ENCODE measurements at places on chromosomes 1 and 21.
A peak's percentile ranks its signal among the peaks of the same experiment; 100 is the strongest.

DNA sequence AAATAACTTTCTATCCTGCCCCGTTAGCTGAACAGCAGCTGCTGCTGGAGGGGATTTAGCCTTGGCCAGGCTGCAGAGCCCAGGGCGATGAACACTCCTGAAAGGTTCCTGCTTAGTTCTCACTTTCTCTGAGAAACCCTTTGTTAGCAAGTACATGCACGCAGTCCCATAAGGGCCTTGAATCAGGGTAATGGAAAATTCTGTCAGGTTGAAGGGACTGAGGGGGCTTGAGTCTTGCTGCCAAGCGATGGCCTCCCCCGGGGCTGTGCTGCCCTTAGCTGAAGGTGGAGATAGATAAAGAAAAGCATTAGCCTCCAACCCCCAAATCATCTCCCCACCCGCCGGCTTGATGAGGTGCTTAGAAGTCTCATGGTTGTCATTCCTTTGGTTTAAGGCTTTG is 7.9 kb downstream of the GJA5 start:
- no peak for DNase-seq

DNA sequence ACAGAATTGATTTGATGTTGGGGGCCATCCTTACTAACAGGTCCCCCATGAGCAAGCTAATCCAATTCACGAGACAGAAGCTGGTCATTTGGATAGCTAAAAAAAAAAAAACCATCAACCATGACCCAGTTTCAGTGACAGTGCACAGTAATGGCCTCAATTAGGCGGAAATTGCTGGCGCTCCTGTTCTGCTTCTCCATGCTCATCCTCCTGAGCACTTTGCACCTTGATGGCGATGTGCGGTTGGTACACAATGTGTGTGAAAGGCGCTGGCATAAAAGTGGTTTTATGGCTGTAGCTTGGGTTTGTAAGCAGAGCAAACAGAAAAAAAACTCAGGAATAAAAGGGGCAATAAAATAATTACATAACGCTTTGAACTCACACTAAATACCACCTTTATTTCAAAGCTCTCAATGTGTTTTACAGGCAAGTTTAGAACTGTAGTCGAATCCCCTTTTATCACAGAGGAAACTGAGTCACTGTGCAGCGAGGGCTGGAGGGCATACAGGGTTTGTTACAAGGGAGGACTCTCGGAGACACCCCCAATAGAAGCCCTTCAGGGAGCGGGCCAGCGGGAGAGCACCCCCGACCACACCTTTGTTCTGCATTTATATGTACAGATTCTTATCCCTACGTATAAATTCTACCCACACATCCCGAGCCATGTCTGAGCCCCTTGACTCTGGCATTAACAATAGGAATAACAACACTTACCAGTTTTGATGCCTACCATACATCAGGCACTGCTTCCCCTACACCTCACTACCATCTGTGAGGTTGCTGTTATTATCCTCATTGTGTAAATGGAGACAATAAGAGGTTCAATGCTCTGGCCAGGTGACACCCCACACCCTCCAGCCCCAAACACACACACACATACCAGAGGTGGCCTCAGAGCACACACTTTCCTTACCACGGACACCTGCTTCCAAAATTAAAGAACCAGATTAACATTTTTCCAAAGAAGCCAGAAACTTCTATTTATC is 213.5 kb upstream of the IRF2BP2 start:
- no peak for DNase-seq

DNA sequence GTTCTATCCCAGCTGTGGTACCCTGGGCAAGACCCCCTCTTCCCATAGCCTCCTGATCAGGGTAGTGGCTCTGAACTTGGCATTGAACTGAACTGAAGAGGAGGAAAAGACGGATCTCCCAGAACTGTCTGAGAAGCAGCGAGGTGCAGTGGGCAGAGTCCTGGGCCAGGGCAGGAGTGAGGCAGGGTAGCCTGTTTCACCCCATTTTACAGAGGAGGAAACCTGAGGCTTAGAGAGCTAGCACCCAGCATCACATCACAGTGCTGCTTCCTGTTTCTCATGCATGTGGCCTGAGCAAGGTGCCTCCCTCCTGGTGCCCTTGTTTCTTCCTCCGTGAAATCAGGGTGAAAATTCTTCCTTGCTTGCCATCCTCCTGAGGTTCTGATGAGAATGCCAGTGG is 17.1 kb downstream of the ZNF362 start:
- DNase-seq, result no peak

GRCh38 chr21:35664683-35665082 is 395.6 kb downstream of the SETD4 start:
- no peak for DNase-seq

DNA sequence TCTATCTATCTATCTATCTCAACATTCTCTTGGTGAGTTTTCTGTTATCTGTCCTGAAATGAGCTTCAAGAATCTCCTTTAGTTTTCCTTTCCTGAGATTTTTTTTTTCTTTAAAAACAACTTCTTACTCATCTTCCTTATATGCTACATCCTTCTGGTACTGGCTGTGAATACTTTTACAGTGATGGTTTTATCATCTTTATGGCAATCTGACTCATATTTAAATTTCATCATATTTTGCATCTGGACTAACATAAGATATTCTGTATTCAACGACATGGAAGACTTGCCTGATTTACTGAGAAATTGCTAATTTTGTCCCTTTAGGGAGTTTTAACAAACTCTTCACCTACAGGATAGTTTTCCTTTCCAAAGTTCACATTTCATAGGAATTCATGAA is 33.0 kb downstream of the PDE4B start:
- no peak for DNase-seq

DNA sequence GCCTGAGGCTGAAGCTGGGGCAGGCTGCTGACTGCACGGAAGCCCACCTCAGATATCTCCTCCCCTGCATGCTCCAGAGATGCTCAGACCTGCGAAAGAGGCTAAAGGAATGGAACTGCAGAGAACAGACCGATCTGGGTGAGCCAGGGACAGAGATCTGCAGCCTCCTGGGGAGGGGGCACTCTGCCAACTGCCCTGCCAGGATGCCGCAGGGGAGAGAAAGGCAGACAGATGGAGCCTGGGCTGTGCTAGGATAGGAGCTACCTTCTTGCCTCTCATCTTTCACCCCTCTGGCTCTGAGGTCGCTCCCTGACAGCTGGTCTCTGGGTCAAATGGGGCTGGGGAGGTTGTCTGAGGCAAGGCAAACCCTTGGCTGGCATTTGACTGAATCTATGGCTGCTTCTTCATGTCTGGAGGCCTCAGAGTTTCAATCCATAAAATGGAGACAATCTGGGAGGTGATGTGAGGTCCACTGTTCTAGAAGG is 238.2 kb downstream of the GRIK3 start:
- no peak for DNase-seq

DNA sequence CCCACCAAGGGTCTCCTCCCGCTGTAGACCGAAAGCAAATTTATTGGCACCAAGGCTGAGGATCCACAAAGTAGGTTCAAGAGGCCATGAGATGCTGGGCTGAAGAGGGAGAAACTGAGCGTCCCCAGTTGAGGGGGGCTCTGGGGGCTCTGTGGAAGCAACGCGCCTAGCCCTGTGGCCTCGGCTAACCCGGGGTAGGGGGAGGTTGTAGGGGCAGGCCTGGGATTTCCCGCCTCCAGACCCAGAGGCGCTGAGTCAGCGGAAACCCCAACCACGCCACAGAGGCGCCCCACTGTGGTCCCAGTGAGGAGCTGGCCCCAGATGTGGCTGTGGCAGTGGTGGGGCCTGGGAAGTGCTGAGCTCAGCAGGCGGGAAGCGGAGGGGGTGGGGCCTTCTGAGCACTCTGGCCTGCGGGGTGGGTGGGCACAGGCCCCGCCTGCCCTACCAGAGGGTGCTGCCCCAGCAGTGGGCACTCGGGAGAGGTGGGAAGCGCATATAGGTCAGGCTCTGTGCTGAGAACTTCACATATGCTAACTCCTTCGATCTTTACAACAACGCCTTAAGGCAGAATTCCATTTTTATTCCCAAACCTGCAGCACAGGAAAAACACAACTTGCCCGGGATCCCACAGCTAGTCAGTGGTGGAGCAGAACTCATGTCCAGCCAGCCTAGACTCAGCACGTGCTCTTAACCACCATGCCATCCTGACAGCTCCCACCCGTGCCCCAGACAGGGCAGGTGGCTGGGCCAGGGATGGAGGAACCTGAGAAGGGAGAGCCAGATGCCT is 1.5 kb upstream of the COL16A1 start:
- DNase-seq, result no peak

DNA sequence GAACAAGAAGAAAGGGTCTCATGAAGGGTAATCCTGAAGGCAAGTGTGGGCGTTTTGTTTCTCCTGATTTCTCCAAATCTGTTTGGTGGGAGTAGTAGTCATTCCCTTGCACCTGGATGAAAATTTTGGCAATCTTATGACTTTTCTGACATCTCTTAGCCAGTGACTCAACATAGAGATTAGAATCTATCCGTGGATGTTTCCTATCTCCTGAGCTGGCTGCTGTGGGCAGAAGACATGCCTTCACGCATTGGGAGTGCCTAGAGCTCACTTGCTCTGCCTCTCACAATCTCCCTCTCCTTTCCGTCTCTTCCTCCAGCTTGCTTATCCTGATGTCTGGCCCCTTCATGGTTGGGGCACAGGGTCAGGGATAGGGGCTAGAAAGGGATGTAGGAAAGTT is 174.2 kb upstream of the NFIA start:
- DNase-seq, result no peak

GRCh38 chr1:44284184-44284583 is 70.9 kb downstream of the ERI3 start:
- no peak for DNase-seq

DNA sequence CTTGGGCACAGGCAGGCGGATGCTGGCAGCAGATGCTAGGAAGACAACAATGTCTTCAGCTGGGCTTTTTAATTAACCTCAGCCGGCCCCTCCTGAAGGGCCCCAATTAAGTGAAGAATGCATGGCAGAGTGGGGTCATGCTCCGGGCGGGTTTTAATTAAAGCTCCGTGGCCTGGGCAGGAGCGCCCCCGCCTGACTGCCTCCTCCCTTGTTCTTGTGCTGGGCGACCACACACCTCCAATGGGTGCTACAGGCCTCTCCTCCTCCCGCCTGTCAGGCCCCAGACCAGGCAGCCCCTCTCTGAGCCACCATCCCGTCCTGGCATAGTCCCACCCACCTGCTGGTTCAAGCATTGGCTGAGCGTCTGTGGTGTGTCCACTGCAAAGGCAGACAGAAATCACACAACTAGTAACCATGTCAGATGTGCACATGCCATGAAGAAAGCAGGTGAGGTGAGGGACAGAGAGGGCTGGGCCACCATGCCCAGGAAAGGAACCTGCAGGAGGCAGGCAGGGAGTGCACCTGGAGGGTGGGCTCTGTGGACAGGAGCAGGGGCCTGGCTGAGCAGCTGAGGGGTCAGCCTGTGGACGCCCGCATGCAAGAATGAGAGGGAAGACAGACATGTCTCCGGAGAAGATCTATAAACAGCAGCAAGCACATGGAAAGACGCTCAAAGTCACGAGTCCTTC is 8.5 kb upstream of the ARF1 start:
- peak; percentile 39 for DNase-seq

- peak; percentile 82 for DNase-seq
Observed at GRCh38 chr1:231724876-231725647, 98.5 kb downstream of the DISC1 start.

DNA sequence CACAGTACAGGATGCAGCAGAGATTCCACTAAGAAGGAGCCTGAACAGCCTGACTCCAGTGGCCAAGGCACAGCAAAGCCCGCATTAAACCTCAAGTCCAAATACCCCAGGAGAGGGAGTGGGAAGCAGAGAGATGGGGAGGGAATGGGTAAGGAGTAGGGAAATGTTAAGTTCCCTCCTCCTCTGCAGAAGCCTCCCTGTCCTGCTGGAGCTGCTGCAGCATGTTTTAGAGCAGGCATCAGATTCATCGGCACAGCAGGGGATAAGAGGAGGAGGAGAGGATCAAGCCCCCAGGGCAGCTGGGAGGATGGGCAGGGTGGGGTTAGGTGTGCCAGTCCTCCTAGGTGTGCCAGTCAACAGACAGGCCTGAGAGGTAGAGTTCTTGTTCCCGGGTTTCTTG is 709.7 kb downstream of the PTPRU start:
- no peak for DNase-seq

GRCh38 chr1:58754683-58755467 is 29.0 kb downstream of the JUN start:
- no peak for DNase-seq

DNA sequence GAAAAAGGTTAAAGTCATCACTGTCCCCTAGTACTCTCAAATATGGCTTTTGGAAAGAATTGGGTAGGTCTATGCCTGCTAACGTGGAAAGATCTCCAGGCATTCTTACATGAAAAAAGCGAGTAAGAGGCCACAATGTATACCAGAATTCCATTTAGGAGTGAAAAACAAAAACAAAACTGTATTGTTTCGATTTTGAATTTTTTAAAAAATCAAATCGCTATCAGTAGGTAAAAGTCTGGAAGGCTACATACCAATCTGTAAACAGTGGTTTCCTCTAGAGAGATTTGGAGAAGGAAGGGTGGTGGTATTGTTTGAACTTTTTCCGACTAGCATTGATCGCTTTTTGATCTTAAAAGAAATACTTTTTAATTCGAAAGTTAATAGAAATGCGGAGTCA is 55.9 kb downstream of the RRAGC start:
- DNase-seq, result no peak

- DNase-seq, result no peak
Observed at GRCh38 chr1:61448914-61449313, 276.0 kb downstream of the TM2D1 start.

DNA sequence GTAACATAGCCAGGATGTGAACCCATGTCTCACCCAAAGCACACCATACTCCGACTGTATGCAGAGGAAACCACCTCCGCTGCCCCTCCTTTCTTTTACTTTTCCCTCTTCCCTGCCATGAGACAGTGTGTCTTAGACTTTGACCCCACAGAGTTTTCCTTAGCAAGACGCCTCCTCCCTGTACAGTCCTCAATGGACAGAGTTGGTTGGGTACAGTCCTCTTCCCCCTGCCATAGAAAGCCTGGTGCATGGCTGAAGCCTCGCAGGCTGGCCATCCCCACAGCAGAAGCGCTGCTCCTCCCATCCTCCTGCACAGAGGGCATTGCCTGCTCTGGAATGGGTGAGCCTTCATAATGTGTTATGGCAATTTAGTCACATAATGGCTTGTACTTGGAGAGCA is 127.9 kb downstream of the PLPP3 start:
- no peak for DNase-seq

GRCh38 chr1:62728963-62729362 is 40.8 kb upstream of the DOCK7 start:
- DNase-seq, result no peak

GRCh38 chr1:26887125-26887524 is 3.0 kb downstream of the GPN2 start:
- peak; percentile 68 for DNase-seq

DNA sequence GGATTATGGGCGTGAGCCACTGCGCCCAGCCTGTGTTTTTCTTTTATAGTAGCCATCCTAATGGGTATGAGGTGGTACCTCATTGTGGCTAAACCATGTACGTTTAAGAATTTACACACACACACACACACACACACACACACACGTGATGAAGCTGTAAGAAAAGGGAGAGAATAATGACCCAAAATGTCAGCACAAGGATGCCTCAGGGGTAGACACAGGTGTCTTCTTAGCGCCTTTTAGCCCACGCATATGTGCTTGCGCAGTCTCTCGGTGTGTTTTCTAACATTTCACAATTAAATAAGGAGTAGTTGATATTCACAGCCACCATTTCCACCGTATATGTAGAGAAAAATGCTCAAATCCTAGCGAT is 782 bp upstream of the PFKL start:
- no peak for DNase-seq

- DNase-seq, result no peak
Observed at GRCh38 chr1:4880626-4881025, 226.2 kb downstream of the AJAP1 start.

- no peak for DNase-seq
Observed at GRCh38 chr1:107149946-107150345, 9.1 kb downstream of the NTNG1 start.
